Glutamatergic neuron (in vitro differentiated cells): ENCODE measurements at places on chromosomes 7 and 10.

GRCh38 chr10:8189458-8189857 lies 135.0 kb downstream of the GATA3 start:
- no peak for DNase-seq

DNA sequence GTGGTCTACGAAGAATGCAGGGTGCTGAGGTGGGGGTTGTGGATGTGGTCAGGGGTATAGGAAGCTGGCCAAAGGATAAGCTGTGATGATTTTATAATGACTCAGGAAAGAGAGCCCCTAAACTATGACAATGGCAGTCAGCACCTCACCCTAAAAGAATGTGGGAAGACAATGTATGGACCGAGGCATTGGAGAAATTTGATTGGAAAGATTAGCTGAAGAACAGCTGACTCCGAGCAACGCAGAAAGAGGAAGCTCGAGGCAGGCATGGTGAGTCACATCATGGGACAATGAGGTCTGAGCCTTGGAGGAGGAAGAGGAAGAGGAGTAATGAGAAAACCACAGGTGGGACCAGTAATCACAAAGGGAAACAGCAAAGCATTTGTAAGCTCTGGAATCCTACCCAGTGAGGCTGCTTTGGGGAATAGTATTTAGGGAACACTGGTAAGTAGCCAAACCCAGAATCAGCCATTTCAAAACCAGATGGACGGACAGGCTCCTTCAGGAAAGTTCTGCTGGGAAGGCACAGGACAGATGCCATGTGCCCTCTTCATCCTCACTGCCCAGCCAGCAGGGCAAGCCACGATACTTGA lies 295.4 kb downstream of the PRPF18 start:
- no peak for DNase-seq

DNA sequence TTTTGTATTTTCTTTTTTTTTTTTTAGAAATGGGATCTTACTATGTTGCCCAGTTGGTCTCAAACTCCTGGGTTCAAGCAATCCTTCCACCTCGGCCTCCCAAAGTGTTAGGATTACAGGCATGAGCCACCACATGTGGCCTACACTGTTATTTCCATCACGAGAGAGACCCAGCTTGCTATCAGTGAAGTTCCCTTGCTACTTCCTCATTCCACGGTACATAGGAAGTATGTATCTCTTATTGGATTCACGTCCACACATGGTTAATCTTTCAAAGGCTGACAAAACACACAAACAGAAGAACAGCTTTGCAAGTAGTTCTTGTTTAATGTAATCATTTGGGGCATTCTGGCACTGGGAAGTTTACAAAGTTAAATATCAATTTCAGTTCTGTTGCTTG lies 50.9 kb downstream of the DCLRE1A start:
- DNase-seq = no peak

GRCh38 chr7:85196696-85197095 lies 9.8 kb upstream of the SEMA3D start:
- no peak for DNase-seq

DNA sequence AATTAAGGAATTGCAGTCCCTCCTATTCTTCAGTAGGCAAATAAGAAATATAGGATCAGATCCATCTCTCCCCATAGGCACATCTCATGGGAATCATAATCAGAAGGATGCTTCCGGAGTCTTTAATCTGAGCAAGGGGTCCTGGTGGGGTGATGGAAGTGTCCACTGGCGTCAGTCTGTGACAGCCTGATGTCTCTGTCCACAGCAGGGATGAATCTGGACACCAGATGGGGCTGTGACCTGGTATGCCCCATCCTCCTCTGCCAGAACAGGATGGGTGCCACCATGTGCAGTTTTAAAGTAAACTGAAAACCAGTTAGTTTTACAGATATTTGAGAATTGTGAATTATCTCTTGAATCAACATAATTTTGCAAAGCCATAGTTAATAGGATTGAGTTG lies 148.7 kb downstream of the C1GALT1 start:
- DNase-seq = peak; percentile 34

DNA sequence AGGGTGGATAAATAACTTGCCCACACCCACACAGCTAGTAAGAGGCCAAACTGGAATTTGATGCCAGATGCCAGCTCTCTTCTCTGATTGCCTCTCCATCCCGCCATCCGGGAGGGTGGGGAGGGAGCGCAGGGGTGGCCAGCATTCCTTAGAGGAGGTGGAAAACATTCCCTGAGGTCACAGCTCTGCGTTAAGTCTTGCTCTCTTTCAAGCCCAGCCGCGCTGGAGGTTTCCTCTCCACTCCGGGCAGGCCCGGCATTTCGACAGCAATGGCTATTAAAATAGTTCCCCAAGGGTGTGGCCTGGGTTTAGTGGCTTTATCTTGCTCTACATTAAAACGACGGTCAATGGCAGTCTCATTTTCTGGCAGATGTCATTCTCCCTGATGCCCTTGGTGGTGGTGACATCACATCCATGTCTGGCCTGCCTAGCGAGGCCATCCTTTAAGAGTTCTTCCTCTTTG lies 16.1 kb upstream of the C10orf71 start:
- no peak for DNase-seq

GRCh38 chr10:132829403-132829802 lies 43.5 kb upstream of the NKX6-2 start:
- DNase-seq = peak; percentile 51

DNA sequence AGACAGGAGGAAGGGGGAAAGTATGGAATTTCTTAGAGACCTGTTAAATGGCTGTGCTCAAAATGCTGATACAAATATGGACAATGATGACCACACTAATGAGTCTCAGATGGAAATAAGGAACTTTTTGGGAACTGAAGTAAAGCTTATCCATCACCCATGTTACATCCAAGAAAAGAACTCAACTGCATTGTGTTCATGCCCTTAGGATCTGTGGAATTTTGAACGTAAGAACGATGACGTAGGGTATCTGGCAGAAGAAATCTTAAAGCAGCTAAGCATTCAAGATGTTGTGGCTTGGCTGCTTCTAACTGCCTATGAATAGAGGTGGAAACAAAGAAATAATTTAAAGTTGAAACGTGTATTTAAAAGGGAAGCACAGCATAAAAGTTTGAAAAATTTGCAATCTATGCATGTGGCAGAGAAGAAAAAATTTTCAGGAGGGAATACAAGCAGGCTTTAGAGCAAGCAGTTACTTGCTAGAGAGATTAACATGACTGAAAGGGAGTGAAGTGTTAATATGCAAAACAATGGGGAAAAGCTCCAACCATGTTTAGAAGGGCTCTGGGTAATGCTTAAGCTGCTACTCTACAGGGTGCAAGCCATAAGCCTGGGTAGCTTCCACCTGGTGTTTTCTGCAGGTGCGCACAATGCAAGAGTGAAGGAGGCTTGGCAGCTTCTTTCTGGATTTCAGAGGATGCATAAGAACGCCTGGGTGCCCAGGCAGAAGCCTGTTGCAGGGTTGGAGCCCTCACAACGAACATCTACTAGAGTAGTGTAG lies 499.7 kb upstream of the SEMA3D start:
- DNase-seq = no peak

GRCh38 chr7:44062903-44063295 lies 2.5 kb downstream of the PGAM2 start:
- no peak for DNase-seq

- no peak for DNase-seq
Measured at GRCh38 chr7:29864656-29865055, 58.3 kb downstream of the WIPF3 start.

GRCh38 chr7:134691546-134692343 lies 45.1 kb downstream of the BPGM start:
- no peak for DNase-seq

DNA sequence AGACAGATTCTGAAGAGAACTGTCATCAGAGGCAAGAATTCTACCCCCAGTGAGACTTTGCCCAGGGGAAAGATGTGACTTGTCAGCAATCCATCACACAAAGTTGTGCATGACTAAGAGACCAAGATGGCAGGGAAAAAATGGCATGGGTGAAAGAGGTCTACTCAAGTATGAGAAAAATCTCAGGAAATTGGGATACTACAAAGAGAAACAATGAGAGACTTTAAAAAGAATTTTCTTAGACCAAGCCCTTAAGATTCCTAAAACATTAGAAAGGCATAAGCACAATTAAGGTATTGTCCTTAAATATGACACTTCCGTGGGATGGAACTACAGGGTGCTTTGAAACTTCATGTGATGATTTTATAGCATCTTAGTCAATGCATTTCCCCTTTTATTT lies 45.6 kb upstream of the PDE1C start:
- DNase-seq = no peak

GRCh38 chr10:4217187-4217586 lies 432.2 kb upstream of the KLF6 start:
- no peak for DNase-seq

DNA sequence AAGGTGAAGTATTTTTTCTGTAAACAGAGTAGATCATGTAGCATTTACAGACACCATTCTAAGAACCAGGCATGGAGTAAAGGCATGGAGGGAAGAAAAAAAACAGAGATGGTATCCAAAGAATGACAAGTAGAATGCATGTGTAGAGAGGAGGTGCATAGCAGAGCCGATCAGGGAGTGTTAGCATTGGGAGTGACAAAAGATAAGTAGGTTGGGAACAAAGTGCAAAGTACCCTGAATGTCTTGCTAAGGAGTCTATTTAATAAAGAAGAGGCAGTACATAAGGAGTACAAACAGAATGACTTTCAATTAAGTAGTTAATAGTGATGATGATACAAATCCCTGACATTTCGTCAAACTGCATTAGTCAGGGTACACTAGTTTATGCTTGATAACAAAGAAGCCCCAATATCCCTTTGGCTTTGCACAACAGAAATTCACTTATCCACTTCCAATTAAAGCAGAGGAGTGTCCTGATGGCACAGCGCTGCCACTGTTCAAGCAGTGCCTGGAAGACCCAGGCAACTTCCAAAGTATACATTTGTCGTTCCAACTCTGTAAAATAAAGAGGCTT lies 371.5 kb downstream of the TNS3 start:
- no peak for DNase-seq
